ENCODE measurements at places on chromosomes 4 and X.
A peak's percentile ranks its signal among the peaks of the same experiment; 100 is the strongest.

DNA sequence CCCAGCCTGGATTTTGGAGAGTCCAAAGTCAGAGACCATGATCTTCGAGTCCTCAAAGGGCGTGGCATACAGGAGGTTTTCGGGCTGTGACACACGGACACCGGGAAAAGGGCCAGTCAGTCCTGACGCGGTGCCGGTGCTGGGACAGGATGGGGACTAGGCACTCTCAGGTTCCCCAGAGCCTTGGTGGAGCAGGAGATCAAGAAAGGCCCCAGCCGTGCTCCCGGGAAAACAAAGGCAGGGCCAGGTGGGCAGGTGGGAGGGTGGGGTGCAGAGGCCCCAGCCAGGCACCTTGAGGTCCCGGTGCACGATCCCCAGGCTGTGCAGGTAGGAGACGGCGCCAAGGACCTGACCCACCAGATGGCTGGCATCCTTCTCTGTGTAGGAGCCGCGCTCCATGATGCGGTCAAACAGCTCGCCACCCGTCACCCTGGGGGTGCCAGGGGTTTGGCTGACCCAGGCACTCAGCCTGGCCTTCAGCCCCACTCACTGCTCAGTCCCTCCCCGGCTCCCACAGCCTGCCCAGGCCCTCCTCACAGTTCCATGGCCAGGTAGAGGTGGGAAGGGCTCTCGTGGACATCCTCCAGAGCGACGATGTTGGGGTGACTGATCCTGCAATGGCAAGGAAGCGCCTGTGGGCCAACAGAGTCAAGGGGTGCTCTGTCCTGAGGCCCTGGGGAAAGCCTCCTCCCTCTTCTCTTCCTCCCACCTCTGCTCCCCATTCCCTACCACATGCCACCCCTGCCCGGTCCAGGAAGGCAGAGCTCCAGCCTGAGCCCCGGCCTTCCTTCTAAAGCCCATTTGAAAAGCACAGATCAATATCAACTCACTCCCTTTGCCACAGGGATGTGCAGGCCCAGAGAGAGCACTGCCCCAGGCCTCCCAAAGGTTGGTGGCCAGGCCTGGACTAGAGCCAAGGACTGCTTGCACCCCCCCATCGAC, 1.8 kb downstream of the PNCK start:
- no peak for DNase-seq

DNA sequence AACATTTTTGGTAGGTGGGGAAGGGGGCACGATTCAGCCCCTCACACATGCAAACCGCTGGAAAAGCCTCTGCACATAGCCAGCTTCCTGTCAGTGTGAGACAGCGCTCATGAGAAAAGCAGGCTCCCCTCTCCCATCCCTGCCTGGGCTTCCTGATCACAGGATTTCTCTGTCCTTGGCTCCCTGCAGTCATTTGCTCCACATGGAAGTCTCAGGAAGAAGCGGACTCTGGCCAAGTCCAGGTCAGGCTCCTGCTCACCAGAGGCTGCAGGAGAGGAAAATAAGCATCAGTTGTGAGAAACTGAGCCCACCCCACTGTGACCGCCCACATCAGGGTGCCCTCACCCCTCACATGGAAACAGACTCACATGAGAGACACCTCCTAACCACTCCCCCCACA, 664.3 kb upstream of the TENM3 start:
- DNase-seq = no peak

- no peak for DNase-seq
Measured at GRCh38 chr4:173477016-173477415, 53.0 kb downstream of the HAND2 start.

DNA sequence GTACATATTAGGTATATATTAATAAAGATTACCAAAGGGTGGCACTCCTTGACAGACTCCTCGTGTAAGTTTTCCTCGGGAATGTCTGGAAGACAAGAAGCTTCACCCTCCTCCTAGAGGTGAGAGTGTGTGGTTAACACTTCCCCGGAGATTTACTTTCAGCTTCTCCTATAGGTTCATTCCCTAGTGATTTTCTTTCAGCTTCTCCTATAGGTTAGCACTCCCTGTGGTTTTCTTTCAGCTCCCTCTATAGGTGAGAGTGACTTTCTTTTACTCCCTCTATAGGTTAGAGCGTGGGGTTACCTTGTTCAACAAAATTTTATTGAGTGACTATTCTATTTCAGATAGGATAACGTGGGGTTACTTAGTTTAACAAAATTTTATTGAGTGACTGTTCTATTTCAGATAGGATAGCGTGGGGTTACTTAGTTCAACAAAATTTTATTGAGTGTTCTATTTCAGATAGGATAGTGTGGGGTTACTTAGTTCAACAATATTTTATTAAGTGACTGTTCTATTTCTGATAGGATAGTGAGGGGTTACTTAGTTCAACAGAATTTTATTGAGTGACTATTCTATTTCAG, 106.0 kb upstream of the PLAC1 start:
- peak; percentile 66 for DNase-seq

DNA sequence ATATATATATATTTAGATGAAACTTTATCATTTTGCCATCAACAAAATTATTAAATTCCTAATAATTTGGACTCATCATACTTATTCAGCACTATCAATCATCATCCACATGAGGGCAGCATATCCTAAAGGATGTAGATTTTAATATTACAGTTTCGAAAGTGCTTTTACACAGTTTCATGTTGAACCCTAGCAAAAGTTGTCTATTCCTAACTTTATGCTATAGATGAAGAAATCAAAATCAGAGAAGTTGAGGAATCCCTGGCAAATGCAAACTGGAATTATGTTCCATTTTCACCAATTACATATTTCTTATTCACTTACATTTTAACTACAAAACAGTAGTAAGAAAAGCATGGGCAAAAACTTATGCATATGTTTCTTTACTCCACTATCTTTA, 36.6 kb upstream of the UGT2A1 start:
- DNase-seq = peak; percentile 75

DNA sequence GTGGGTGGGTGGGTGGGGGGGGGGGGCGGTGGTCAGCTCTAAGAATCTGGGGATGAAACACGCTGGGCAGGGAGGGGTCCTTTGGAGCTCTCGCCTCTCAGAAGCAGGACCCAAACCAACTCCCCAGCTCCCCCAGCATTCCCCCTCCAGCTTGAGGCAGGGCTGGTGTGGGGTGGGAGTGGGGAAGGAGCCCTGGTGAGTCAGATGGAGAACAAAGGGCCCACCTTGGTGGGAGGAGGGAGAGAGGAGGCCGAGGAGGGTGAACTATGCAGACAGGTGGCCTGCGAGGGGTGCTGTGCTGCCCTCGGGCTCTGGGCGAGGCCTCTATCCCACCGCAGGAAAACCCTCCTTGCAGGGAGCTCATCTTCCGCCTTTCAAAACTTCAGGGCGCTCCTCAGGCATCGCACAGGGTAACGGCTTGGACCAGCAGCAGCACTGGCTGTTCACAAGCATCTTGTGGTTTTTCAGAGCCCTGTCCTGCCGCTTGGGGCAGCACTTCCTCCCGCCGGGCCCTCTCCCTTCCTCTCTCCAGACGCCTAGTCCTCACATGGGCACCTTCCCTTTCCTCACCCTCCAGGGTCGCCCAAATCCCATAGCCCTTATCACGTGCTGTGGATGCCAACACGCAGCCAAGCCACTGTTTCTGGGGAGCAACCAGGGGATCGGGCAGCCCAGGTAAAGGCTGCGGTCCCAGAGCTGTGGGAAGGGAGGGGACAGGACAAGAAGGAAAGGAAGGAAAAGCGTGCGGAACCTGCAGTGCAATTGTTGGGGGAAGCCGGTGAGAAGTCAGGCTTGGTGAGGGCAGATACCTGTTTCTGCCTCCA, 34.0 kb upstream of the GRPEL1 start:
- peak; percentile 65 for DNase-seq

GRCh38 chr4:15653864-15654592, 1.1 kb downstream of the FBXL5 start:
- peak; percentile 35 for DNase-seq

DNA sequence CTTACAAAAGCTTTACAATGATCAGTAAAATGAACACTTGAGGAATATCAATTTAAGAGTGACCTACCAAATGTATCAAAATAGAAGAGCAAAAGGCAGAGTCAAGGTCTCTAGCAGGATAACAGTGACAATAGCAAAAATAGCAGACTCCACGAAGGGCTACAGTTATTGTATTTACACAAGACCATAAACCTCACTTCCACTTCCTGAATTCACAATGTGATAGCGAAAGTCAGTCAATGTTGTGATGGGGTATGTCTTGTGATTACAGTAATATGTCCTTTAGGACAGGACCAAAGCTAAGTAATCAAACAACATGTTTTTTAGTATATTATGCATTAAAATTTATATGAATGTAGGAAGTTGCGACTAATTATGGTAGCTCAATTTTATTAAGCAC, 139.6 kb downstream of the IQCM start:
- no peak for DNase-seq

- DNase-seq = peak; percentile 70
Measured at GRCh38 chrX:13092455-13092941, 48.1 kb upstream of the FAM9C start.

DNA sequence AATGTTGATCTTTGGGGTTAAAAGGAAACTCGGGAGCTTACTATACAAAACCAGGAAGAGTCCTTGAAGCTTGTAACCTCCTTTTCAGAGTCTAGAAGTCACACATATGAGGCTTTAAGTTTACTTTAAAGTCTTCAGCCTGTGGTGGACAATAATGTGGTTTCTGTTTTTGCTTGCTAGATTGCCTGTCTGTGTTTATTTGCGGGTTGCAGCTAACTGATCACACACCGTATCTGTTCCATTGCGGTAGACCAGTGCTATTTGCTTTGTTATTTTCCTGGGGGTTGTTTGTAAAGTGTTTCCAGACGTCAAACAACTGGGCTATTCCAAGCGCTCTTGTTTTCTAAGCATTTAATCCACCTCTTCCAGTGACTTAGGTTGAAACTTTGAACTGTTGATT, 143.0 kb upstream of the GYPA start:
- DNase-seq = no peak

DNA sequence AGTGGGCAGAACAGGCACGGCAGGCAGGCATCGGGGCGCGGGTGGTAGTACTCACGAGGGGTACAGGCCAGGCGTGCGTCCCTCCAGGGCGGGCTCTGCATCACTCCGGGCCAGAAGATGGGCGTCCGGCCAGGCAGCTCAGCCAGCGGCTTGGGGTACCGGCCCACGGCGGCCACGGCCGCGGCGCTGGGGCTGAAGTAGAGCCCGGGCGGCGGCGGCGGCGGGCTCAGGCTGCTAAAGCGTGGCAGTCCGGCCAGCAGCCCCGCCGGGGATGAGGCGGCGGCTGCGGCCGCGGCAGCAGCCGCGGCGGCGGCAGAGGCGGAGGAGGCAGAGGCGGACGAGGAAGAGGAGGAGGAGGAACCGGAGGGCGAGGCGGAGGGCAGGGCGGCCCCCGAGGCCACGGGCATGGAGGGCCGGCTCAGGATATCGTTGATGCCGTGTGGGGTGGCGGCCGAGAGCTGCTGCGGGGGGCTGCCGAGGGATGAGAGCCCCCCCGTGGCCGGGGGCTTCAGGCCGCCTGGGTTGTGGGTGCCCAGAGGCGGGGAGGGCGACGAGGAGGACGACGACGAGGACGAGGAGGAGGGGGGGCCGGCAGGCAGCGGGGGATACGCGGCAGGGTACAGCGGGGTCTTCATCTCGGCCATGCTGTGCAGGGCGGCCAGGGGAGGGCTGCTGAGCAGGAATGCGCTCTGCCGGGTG, 1.4 kb downstream of the NKX6-1 start:
- no peak for DNase-seq

DNA sequence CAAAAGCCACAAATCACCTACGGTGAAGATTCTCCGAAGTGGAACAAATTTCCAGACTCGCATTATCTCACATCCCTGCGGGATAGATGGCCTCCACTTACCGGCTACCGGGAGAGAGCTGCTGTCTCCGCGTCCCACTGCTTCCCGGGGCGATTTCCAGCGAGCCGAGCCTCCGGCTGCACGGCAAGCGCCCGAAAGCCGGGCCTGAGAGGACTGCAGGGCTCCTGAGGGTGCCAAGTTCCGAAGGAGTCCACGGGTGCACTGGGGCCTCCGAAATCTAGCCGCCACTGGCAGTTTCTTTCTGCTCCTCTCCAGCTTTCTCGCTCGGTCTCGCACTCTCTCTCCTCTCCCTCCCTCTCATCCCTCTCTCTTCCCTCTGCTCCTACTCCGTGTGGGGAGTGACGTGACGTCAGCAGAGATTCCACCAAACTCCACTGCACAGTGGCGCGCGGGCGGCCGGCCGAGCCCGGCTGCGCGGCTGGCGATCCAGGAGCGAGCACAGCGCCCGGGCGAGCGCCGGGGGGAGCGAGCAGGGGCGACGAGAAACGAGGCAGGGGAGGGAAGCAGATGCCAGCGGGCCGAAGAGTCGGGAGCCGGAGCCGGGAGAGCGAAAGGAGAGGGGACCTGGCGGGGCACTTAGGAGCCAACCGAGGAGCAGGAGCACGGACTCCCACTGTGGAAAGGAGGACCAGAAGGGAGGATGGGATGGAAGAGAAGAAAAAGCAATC, 14.0 kb upstream of the PITX2 start:
- peak; percentile 80 for DNase-seq

DNA sequence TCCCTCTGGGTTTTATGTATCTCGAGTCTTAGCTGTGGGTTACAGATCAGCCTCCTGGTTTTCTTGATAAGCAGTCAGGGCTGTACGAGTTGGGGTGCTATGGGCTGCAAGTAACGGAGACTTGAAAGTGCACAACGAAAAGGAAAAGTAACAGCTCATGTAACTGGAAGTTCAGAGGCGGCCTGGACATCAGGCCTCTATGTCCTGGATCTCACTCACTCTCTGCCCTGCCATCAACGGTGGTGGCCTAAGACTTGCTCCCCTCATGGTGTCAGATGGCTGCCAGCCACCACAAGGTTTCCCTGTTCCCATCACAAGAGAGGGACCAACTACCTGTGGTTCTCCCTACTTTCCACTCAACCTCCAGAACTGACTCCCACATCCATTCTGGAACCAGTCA, 4.8 kb downstream of the PPP2R2C start:
- no peak for DNase-seq

GRCh38 chrX:152632445-152633097, 5.1 kb upstream of the GABRQ start:
- DNase-seq = peak; percentile 87

DNA sequence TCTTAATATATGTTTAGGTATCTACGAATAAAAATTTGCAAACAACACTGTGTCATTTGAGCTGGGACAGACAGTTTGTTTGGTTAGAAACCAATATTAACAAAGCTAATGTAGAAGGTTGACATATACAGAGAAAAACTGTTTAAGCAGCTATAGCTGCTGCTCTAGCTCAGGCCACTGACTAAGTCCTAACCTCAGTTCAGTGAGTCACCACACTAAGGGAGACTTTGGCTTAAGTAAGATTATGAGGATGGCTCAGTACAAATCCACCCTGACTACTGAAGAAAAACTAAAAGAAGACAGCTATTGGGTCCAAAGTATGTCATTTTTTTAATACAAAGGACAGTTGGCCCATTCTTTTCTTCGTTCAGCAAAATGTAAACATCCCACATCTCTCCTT, 717.3 kb upstream of the ACTRT1 start:
- no peak for DNase-seq

- DNase-seq = no peak
Measured at GRCh38 chr4:63493265-63493664, 916.0 kb downstream of the TECRL start.

DNA sequence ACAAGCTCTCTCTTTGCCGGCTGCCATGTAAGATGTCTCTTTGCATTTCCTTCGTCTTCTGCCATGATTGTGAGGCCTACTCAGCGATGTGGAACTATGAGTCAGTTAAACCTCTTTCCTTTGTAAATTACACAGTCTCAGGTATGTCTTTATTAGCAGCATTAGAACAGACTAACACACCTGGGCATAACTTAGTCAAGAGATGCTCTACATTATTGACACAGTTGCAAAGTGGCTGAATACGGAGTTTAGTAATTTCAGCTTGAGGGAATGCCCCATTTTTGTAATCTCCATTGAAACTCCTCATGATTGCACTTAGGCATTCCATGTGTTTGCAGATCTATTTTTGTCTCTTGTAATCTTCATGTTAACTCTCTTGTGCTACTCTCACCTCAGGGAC, 299.5 kb upstream of the HAND2 start:
- DNase-seq = no peak

All from HT-29 (cell line).